ENCODE measurements at places on chromosomes 12 and 14.

GRCh38 chr14:90654831-90655276, 161.4 kb downstream of the TTC7B start:
- no peak for DNase-seq

DNA sequence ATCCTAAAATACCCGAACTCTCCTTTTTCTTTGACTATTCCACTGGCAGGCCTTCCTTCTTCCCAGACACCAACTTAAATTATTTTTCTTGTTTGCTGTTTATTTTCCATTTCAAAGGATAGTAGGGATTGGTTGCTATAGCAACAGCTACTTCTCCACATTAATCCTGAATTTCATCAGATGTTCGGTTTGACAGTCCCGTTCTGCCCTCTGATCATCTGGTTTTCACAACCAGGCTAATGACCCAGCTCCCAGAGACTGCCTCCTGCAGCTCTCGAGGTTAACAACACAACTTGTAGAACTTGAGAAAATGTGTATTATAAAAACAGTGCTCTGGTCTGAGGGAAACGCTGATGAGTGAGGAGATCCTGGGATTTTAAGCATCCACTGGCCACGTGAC, 45.5 kb downstream of the NUAK1 start:
- no peak for DNase-seq

DNA sequence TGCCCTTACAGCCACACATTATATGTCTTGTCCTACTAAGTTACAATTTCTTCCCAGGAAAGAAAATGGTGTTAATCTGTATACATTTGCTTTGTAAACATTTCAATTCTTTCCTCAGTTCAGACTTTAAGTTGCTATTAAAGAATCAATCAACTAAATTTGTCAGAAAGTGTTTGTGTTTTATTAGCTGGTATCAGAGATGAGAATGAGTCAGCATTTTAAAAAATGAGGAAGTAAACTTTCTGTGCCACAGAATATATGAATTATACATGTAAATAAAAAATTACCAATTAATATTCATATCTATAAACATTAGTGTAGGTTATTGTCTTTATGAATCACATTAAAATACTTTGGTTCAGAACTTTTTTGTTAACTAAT, 82.0 kb downstream of the LMO3 start:
- peak; percentile 35 for DNase-seq

DNA sequence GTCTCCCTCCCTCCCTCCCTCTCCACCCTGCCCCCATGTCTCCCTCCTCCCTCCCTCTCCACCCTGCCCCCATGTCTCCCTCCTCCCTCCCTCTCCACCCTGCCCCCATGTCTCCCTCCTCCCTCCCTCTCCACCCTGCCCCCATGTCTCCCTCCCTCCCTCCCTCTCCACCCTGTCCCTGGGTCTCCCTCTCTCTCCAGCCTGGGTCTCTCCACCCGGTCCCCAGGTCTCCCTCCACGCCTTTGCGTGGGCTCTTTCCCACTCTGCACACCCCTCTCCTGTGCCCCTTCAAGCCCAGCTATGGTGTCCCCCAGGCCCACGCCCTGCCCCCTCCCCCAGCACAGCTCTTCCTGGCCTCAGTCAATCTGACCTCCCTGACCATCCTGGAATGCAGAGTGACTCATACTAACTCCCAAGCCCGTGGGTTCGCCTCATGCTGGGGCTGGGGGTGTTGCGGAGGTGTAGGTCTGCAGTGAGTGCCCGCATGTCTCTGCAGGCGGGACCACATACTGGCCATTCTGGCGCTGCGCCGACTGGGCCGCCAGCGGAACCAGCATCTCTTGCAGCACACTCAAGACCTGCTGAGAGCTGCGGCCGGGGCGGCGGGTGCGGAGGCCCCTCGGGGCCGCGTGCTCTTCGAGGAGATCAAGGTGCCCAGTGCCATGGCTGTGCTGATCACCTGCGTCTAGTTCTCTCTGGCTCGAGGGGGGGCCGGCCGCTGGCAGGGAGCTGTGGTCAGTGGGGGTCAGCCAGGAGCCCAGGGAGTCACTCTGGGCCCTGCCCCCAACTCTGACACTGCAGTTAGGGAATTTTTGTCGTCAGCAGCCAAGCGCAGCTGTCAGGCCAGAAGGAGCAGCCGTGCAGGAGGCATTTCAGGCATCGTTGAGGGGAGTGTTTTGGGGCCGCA, 13.5 kb upstream of the TNFAIP2 start:
- no peak for DNase-seq

DNA sequence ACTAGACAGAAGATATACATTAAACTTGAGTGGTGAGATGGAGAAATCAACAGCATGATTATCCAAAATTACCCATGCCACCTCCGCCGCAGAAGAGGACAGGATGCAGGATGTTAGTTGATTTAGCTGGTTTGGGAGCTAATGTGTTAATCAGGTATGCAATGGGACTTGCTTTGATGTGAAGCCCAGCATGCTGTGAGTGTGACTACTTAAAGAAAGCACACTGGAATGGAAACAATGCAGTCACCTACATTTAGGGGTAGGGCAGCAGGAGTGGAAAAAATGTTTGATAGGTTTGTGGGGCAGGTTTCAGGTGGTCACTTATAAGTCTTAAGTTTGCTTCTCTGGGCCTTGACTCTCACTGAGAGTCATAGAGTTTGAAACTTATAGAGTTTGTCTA, 170.0 kb upstream of the DAAM1 start:
- no peak for DNase-seq
